ENCODE measurements at places on chromosomes 2 and 18.

DNA sequence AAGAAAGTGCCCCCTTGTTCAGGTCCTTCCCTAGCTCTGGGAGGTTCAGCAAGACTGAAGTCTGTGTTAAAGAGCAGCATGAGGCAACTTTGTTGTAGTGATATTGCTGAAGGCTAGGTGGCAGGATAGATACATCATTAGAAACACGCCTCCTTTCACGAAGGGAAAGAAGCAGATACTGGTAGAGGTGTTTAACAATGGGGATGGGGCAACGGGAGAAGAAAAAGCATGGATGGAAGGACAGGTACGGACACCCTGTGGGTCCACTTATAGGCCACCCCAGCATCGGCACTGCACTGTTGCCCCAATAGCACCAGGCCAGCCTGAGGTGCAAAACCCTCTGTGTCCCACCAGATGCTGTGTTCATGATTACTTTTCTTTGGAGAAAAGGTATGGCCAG, 3.5 kb upstream of the IGFBP5 start:
- peak; percentile 43 for DNase-seq

DNA sequence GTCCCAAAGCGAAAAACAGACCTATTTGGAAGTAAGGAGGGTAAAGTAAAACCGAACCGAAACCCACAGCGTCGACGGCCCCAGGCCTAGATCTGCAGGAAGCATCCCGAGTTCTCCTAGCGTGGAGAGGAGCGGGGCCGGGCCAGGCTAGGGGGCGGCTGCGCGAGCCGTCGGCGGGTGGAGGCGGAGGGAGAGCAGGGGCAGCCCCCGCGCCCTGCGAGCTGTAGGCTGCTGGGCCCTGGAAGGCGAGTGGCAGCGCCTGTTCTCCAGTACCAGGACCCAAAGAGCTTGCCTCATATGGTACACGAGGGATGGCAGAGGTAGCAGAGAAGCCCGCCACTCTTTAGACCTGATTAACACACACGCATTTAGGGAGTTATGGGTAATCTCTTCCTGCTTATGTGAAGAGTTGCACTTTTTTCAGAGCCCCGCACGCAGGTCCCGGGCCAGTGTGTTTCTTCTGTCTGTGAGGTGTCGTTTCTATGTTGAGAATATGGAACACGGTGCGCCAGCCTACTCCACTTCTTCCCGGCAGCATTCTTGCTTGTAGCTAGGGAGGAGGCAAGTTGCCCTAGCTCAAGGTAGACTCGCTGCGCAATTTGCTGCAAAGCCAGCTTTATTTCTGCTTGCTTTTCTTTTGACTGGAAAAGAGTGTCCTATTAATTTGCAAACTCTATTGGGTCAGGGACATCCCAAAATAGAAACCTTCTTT, 71.1 kb downstream of the ARHGEF33 start:
- DNase-seq = no peak

GRCh38 chr2:176445956-176446355, 176.7 kb downstream of the MTX2 start:
- DNase-seq = no peak

DNA sequence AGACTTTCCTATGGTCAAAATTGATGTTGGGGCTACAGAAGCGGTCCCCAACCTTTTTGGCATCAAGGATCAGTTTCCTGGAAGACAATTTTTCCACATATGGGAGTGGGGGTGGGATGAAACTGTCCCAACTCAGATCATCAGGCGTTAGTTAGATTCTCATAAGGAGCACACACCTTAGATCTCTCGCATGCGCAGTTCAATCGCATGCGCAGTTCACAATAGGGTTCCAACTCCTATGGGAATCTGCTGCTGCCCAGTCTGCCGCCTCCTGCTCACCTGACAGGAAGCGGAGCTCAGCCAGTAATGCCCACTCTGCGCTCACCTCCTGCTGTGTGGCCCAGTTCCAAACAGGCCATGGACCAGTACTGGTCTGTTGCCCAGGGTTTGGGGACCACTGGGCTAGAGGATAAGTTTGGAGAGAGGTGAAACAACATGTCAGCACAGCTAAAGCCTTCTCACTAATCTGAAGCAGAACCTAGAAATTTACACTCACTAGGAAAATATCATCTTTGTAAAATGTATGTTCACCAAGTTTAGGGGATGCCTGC, 410.8 kb upstream of the ZNF804A start:
- no peak for DNase-seq

GRCh38 chr2:224378701-224379097, 23.2 kb downstream of the FAM124B start:
- no peak for DNase-seq

- peak; percentile 79 for DNase-seq
Measured at GRCh38 chr2:2187196-2187595, 143.9 kb downstream of the MYT1L start.

DNA sequence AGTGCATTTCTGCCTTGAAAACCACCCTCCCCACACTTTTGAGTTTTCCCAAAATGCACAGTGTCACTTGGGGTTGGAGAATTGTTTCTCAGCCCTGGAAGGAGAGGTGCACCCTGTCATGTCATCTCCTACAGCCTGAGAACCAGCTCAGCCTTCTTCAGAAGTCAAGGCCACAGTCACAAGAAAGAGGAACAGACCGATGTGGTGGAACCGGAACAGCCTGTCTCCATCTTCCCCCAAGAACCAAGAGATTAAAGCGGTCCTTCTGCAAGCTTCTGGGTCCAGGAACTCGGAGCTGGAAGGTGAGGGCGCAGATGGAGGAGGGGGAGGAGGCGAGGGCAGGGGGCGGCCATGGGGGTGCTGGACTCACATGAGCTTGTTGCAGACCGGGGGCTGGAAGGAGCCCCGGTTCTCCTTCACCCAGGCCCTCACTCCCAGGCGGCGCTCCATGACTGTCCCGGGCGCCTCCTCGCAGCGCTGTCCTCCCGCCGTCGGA, 248 bp downstream of the HAAO start:
- DNase-seq = no peak

- DNase-seq = no peak
Measured at GRCh38 chr2:121368836-121369235, 83.8 kb upstream of the TFCP2L1 start.

Measured in NCI-H1417 treated with DMSO at 0.1 percent for 48 hours (cell line).